IMR-90 (cell line): ENCODE measurements at places on chromosomes 7 and 10. TPM values are rescaled to one million over a fixed set of nuclear protein-coding genes. Genes with fewer than 3 reads are reported as not detected.

GPER1 gene
- total RNA-seq: 2.0 and 2.2 TPM in 2 replicates

PTPRZ1 gene
- total RNA-seq: not detected in 2 replicates

LRRTM3 gene
- under 0.01 TPM in 1 of 2 replicates, not detected in the other for total RNA-seq

RELN gene
- total RNA-seq: 19.4 and 23.7 TPM in 2 replicates

AKR1C4 gene
- total RNA-seq: not detected in 2 replicates

FRA10AC1 gene
- 1.6 and 10.6 TPM in 2 replicates for total RNA-seq

MASTL gene
- total RNA-seq: 13.4 and 18.1 TPM in 2 replicates

LRRN3 gene
- total RNA-seq: 15.2 and 15.8 TPM in 2 replicates

VIPR2 gene
- not detected in 2 replicates for total RNA-seq

BMPR1A gene
- total RNA-seq: 93.7 and 94.7 TPM in 2 replicates

CCDC3 gene
- under 0.01 and 0.36 TPM in 2 replicates for total RNA-seq

LRGUK gene
- under 0.01 TPM in 1 of 2 replicates, not detected in the other for total RNA-seq

EPDR1 gene
- under 0.01 TPM in 1 of 2 replicates, not detected in the other for total RNA-seq

MYOZ1 gene
- total RNA-seq: under 0.01 and 0.18 TPM in 2 replicates

INHBA gene
- total RNA-seq: 112 and 133 TPM in 2 replicates

NOS3 gene
- total RNA-seq: 0.28 and 0.72 TPM in 2 replicates

IFIT2 gene
- total RNA-seq: 1.9 and 2.2 TPM in 2 replicates

EFCAB10 gene
- total RNA-seq: not detected in 2 replicates

SP8 gene
- not detected in 2 replicates for total RNA-seq

HOXA13 gene
- not detected in 2 replicates for total RNA-seq

ALOX5 gene
- not detected in 2 replicates for total RNA-seq

ASB15 gene
- total RNA-seq: not detected in 2 replicates

STAG3 gene
- total RNA-seq: 0.28 and 0.36 TPM in 2 replicates

NPFFR1 gene
- not detected in 2 replicates for total RNA-seq

SPDYE6 gene
- total RNA-seq: not detected in 2 replicates

SPDYE11 gene
- total RNA-seq: not detected in 2 replicates

PPP1R3A gene
- total RNA-seq: not detected in 2 replicates

KCNH2 gene
- 0.56 and 0.90 TPM in 2 replicates for total RNA-seq

NPTX2 gene
- under 0.01 TPM in 2 replicates for total RNA-seq

ASB10 gene
- total RNA-seq: not detected in 2 replicates

HEPACAM2 gene
- under 0.01 and 0.28 TPM in 2 replicates for total RNA-seq

PPRC1 gene
- 11.4 and 11.8 TPM in 2 replicates for total RNA-seq

RAPGEF5 gene
- 0.18 and 0.28 TPM in 2 replicates for total RNA-seq
